PC-3 (cell line): ENCODE measurements at places on chromosomes 5 and 9. TPM values are rescaled to one million over a fixed set of nuclear protein-coding genes. Genes with fewer than 3 reads are reported as not detected.

Gene PCDHGA6
- total RNA-seq, result 1.3 and 1.6 TPM in 2 replicates

DNA sequence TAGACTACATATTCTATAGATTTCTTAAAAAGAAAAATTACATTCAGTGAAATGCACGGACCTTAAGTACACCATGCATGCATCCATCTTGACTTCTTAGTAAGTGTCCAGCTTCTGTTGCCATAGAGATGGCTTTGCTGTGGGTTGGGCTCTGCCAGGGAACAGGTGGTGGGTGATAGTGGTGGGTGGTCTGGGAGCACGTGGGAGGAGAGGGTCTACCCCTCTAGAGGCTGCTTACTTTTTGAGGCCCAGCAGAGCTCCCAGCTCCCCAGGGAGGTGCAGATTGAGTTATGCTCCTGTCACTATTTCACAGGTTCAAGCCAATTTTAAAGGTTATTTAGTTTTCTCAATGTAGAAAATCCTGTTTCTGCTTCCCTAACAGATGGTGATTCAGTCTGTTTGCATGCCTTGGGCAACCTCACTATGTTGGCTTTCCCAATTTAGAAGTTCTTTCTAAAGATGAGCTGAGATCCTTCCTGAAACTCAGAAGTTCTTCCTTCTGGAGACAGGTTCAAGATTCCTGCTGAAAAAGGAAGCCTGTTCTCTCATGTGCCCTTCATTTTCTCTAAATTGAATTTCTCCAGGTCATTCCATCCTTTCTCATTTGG lies 107.4 kb upstream of the LHFPL2 start:
- DNase-seq, result peak; percentile 57

- peak; percentile 89 for DNase-seq
Observed at GRCh38 chr5:57592236-57592635, 109.6 kb upstream of the ACTBL2 start.

GRCh38 chr5:3025392-3025791 lies 273.9 kb upstream of the IRX2 start:
- no peak for DNase-seq

Gene GOLM1
- 55.8 and 56.2 TPM in 2 replicates for total RNA-seq

DNA sequence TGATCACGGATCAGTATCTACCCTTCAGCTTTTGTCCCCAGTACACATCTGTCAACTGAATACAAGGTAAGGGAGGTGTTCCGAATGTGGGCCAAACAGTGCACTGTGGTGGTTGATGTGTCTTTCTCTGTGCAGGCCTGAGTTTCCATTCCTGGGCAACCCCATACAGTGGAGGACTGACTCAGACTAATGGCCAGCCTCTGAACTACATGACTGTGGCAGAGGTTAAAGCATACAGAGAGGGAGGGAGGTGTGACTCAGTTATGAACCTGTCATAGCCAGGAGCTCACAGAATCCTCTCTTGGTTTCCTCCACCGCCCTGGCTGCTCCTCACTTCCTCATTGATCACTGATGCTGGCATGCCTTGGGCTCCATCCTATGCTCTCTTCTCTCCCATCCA lies 136.4 kb upstream of the TAS2R1 start:
- DNase-seq, result peak; percentile 81

GRCh38 chr9:95494022-95494415 lies 22.8 kb downstream of the PTCH1 start:
- DNase-seq, result peak; percentile 66

GRCh38 chr5:172786736-172787462 lies 15.9 kb upstream of the DUSP1 start:
- no peak for DNase-seq

DNA sequence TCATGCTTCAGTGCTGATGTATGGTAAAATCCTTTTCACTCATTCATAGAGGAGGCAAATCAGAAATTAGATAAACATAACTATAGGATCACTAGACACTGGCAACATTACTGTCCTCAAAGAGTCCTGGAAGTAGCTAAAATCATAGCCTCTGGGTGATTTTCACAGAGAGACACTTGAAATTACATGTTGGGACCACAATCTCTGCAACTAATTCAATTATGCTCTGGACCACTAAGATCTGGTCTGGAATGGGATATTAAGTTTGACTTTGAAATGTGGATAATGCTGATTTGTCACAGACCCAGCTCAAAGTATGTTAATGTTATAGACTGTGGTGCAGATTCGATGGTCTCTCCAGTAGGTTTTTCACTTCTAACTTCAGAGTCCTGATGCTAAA lies 214.6 kb upstream of the CCNH start:
- DNase-seq, result no peak

Gene TAS2R1
- not detected in 2 replicates for total RNA-seq

Gene SURF2
- 103 and 134 TPM in 2 replicates for total RNA-seq

Gene GLRA1
- total RNA-seq, result not detected in 2 replicates

Gene DOCK8
- 1.5 and 1.9 TPM in 2 replicates for total RNA-seq

GRCh38 chr5:135178476-135179155 lies 144.6 kb upstream of the PITX1 start:
- DNase-seq, result no peak

DNA sequence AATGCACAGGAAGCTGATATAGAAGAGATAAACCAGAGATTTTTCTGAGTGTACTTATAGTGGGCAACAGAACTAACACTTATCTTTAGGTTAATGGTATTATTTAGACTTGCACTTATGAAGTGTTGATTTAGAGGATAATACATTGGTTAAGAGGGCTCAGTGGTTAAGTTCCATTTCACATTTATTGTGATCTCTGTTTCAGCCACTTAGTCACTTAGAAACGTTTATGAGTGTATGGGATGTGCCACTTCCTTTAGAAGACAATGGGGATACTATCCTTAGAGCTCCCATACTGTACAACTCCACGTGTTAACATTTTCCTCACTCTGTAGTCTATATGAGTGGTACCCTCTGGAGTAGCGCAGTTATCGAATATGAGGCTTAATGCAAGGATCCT lies 57.5 kb downstream of the PIP5K1B start:
- DNase-seq, result no peak

Gene GPX8
- 13.0 and 18.3 TPM in 2 replicates for total RNA-seq

DNA sequence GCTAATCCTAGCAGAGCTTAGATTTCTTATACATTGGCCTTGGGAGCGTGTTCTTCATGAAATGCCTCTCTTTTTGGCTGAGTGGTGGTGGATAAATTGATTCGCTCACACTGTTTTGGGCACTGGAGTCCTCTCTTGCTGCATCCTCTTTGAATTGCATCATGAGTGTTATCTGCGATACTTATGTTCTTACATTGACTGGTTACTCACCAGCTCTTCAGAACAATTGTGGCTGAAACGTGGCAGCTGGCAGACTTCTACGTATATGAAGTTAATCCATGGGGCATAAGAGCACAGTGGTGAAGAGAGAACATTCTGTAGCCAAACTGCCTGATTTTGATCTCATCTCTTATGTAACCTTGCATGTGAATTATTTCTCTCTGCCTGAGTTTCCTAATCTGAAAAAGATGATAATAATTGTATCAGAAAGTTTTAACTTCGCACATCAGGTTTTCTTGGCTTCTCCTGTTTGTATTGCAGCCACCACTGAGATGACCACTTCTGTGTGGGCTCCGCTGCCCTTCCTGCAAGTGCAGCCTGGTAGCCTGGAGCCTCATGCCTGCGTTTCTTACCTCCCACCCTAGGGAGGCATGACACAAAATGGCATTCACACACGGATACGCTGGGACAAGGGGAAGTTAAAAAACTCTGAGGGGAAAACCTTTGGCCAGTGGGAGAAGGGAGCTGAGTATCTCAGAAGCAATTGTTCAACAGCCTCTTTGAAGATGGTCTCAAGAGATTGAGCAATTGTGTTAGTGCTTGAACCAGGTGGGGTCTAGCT lies 295.2 kb downstream of the ARHGAP26 start:
- no peak for DNase-seq

Gene MTRR
- total RNA-seq, result 64.9 and 68.3 TPM in 2 replicates

Gene B4GALT1
- 14.8 and 23.1 TPM in 2 replicates for total RNA-seq

DNA sequence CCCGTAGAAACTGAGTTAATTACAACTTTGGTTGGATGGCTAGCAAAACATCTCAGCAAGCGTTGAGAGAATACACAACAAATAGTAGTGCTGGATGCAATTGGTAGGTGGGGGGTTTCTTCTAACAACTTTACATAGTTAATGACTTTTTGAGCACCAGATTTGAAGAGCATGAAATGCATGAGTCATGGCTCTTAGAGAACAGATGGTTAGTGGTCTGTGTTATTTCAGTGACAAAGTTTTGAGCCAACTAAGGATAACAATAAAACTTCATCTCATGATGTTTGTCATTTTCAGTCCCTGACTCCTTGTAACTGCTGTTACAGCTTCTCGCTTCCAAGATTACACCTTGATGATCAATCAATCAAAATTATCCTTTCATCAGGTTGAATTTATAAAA lies 399.0 kb upstream of the BRINP1 start:
- no peak for DNase-seq

DNA sequence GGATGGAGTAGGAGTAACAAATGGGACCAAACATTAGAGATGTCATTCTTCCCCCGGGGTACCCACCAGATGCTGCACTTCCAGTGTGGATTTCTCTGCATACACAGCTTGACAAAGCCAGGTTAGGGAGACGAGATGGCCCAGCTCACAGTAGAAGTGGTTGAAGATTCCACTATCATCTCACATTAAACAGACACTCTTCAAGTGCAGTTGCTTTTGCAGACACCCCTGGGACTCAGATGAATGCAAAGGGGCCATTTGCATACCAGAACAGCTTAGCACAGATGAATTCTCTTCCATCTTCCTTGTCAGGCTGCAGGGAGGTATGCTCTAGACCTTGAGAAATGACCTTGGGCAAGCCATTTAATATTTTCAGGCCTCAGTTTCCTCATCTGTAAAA lies 12.6 kb upstream of the C5orf58 start:
- DNase-seq, result no peak

GRCh38 chr9:135565141-135565628 lies 3.6 kb downstream of the PAEP start:
- no peak for DNase-seq

GRCh38 chr9:35914301-35914807 lies 5.1 kb downstream of the SPAAR start:
- no peak for DNase-seq

- DNase-seq, result peak; percentile 8
Observed at GRCh38 chr9:129595311-129595741, 25.6 kb downstream of the C9orf50 start.

DNA sequence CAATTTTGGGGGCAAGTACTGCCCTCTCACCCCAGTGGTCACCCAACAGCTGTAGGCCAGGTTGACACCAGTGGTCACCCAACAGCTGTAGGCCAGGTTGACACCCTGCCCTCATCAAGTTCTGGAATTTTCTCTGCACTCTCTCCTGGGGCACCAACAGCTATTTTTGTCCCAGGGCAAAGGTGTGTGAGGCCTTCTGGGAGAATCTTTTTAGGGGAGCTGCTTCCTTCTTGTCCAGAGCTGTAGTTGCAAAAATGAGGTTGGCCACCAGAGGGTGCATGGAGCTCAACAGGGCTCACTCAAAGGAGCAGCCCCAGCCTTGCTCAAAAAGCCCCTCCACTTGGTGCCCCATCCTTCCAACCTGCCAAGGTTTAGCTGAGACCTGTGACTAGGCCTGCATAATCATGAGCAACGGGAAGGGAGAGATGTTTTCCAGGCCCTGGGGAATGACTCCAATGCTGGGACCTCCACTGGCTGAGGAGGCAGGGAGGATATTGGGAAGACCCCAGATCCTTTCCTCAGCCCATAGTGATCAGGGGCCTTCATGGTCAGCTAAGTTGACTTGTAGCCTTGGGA lies 10.6 kb upstream of the P4HA2 start:
- DNase-seq, result peak; percentile 66

- DNase-seq, result no peak
Observed at GRCh38 chr9:32136700-32137339, 247.6 kb upstream of the ACO1 start.

- DNase-seq, result no peak
Observed at GRCh38 chr9:78578072-78578471, 281.1 kb downstream of the PSAT1 start.

GRCh38 chr5:135271533-135272310 lies 127.3 kb downstream of the MACROH2A1 start:
- no peak for DNase-seq

GRCh38 chr5:139473105-139473504 lies 2.3 kb downstream of the SMIM33 start:
- no peak for DNase-seq

Gene ADGRD2
- not detected in 2 replicates for total RNA-seq

Gene FEM1C
- 8.4 and 9.1 TPM in 2 replicates for total RNA-seq

GRCh38 chr9:116070256-116070914 lies 83.2 kb upstream of the PAPPA start:
- DNase-seq, result no peak

DNA sequence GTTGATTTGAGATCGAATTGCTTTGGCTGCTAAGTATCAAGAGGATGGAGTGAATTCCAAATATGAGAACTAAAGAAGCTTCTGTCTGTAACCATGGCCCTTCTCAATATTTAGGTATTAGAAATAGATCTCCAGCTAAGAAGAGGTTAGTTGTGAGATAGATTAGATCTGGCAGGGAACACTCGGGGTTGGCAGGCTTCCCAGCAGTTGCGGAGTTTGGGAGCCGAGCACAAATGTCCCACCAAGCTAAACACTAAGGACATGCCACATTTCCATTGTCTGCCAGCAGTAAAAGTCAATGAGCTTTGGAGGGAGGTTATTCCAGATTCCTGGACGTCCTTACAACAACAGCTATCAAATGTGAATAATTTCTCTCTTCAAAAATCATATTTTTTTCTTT lies 85.8 kb downstream of the TAF11L14 start:
- no peak for DNase-seq

DNA sequence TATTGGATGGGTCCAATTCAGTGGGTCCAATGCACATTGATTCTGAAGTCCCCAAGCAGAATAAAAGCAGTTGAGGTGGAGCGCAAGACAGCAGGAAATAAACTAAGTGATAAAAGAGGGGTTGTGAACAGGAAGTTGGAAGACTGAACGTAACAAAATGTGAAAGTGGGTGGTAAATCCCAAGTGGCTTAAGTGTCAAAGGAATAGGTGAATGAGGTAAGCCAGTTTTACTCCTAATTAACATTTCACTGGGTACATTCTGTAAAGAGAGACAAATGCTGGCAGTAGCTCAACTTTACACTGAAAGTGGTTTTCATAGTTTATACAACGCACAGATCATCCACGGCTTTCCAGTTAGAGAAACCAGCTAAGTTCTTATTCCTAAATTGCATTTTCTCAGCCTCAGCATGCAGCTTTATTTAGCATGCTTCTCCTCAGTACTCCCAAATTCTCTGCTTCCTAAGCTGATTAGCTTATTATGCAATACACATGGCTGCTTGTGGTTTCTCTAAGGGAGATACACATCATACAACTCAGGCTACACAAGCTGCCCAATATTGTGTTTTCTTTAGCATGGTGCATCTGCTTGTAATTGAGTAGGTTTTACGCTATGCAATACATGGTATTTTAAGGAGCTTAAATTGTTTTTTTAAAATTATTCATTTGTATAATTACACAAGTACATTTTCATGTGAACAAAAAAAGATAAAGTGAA lies 34.2 kb upstream of the HSD17B4 start:
- peak; percentile 15 for DNase-seq

Gene NIM1K
- total RNA-seq, result 0.17 and 0.26 TPM in 2 replicates

GRCh38 chr5:134905246-134905996 lies 490 bp downstream of the PCBD2 start:
- peak; percentile 70 for DNase-seq

Gene DPP7
- 101 and 103 TPM in 2 replicates for total RNA-seq

Gene MARVELD2
- 12.5 and 15.4 TPM in 2 replicates for total RNA-seq

- peak; percentile 61 for DNase-seq
Observed at GRCh38 chr5:174935854-174936474, 211.6 kb downstream of the MSX2 start.

Gene WNT8A
- not detected in 2 replicates for total RNA-seq

- no peak for DNase-seq
Observed at GRCh38 chr5:59789197-59789596, 104.3 kb downstream of the PDE4D start.
